ENCODE measurements at places on chromosomes 11 and 22.
A peak's percentile ranks its signal among the peaks of the same experiment; 100 is the strongest.

GRCh38 chr11:12600829-12601228 is 73.4 kb upstream of the TEAD1 start:
- no peak for DNase-seq

DNA sequence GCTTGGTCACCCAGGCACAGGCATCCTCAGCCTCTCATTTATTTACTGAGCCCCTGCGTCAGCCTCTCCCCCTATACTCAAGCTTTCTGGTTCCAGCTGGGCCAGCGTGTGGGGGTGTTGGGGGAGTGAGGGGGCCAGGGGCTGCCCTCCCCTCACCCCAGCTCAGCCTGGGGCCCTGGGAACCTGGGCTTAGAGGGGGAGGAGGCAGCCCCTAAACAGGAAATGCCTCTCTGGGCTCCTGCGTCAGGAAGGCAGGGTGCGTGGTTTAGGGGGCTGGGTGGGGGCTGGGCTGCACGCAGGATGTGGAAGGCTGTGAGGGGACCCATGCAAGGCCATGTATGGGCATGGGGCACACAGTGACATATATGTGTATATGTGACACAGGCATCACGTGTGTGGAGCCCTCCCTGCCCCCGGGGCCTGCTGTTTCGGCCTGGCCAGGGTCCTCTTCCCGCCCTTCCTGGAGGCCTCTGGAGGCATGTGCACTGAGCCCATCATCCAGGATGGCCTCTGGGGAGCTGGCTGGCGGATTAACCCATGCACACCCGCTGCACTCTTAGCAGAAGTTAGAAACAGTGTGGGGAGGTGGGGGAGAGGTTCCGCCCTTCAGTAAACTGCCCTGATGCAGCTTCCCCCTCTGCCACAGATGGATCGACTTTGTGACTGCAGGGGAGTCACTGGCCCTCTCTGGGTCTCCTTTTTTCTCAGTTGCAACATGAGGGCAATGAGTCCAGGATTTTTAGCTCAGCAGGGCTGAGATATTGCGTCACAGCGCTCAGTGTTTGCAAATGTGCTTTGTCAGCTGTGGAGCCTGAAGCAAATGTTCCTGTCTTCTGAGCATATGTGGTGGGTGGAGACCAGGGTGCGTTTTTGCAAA is 1.1 kb upstream of the CD248 start:
- DNase-seq: peak; percentile 68

GRCh38 chr11:100404907-100405306 is 282.2 kb upstream of the ARHGAP42 start:
- DNase-seq: no peak

- DNase-seq: peak; percentile 92
Measured at GRCh38 chr11:70399681-70400112, 1.4 kb downstream of the CTTN start.

DNA sequence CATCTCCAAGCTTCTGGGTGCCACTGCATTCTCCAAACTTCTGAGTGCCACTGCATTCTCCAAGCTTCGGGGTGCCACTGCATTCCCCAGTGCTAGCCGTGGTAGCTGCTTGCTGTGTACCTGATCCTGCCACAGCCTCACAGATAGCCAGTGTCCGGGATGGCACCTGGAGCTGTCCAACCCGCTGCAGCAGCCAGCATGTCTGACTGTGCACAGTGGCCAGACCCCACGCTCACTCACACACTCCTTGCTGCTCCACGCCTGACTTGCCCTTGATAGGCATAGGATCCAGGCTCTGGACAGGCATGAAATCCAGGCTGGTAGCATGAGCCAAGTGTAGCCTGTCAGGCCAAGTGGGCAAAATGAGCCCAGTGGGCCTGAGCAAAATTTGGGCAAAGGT is 465.0 kb downstream of the GUCY1A2 start:
- no peak for DNase-seq

- DNase-seq: no peak
Measured at GRCh38 chr11:14812757-14813156, 79.3 kb downstream of the CYP2R1 start.

DNA sequence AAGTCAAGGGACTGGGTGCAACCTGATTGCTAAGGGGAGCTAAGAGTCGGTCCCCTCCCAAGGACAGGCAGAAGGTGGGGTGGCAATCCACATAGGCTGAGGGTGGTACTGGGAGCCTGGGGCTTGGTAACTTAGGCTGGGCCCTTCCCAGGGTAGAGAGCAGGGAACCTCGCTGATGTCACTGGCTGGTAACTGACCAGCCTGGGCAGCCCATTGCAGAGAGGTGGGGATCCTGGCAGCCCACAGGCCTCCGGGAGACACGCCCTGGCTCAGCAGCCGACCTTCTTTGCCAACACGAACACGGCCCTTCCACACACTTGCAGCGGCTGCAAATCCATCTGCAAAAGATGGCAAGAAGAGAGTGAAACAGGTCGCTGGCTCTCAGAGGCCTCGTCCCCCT is 25.4 kb downstream of the A4GALT start:
- DNase-seq: no peak

DNA sequence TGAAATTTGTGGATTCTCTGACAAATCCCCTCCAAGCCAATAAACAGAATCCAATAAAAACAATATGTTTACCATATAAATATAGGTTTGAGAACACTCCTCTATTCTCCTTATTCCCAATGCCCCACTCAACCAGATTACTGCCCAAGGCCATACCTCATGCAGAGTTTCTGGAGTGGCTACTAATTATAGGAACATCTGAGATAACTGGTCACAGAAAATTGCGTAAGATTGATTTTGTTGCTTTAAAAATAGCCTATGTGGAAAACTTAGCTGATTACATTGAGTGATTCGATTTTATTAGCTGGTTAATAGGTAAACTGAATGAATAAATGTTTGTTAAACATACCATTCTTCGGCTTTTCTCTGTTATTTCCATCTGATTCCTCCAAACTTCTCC is 48.0 kb downstream of the ME3 start:
- DNase-seq: no peak

- DNase-seq: no peak
Measured at GRCh38 chr22:42978453-42979103, 36.4 kb downstream of the PACSIN2 start.

Data from testis (tissue), 5 donors.